Urothelium cell line (cell line): ENCODE measurements at places on chromosomes 12 and 14.

- peak; percentile 86 for DNase-seq
These were observed 16.5 kb upstream of the KRT78 start for GRCh38 chr12:52865090-52865944.

GRCh38 chr14:30177781-30178180, 250.1 kb upstream of the PRKD1 start:
- no peak for DNase-seq

- DNase-seq, result no peak
These were observed 191.0 kb downstream of the ERC1 start for GRCh38 chr12:1182069-1182468.

DNA sequence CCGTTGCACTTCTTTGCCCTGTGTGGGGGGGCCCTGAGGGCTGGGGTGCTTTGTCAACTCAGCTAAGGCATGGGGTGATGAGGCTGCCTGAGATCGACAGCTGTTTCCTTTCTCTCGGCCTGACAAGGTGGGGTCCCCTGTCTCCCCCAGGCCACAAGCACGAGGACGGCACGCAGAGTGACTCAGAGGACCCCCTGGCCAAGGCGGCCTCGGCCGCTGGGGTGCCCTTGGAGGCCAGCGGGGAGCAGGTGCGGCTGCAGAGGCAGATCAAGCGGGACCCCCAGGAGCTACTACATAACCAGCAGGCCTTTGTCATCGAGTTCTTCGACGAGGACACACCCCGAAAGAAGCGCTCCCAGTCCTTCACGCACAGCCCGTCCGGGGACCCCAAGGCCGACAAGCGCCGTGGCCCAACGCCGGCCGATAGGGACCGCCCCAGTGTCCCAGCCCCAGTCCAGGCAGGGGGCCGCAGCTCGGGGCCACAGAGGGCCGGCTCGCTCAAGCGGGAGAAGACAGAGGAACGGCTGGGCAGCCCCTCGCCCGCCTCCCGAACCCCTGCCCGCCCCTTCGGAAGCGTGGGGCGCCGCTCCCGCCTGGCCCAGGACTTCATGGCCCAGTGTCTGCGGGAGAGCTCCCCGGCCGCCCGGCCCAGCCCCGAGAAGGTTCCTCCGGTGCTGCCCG, 18.8 kb downstream of the CEP170B start:
- DNase-seq, result no peak

DNA sequence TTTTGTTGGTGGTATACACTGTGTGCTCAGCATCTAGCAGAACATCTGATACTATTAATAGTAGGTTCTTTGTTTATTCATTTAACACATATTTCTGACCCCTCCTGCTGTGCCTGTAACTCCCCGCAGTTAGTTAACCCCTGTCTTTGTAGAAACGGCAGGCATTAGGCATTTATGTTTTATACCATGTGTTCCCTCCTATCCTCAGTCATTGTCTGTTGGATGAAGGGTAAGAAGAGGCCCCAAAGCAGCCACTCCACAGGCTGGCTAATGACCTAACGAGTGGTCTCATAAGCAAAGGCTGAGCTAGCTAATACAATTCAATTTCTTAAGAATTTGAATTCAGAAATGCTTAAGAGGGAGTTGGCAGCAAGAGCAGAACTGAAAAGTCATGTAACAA, 170.8 kb downstream of the TMX1 start:
- no peak for DNase-seq

DNA sequence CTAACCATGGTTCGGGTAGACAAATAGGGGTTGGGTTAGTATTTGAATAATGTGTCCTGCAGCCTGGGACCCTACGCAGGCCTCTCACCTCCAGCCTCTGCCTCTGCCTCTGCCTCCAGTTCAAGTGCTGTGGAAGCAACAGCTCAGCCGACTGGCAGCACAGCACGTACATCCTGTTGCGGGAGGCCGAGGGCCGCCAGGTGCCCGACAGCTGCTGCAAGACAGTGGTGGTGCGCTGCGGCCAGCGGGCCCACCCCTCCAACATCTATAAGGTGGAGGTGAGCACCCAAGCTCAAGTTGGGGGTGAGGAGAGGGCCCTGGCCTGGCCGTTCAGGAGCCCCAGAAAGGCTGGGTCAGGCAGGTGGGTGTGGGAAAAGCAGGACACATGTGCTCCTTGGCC, 55.9 kb downstream of the TSPAN11 start:
- no peak for DNase-seq

DNA sequence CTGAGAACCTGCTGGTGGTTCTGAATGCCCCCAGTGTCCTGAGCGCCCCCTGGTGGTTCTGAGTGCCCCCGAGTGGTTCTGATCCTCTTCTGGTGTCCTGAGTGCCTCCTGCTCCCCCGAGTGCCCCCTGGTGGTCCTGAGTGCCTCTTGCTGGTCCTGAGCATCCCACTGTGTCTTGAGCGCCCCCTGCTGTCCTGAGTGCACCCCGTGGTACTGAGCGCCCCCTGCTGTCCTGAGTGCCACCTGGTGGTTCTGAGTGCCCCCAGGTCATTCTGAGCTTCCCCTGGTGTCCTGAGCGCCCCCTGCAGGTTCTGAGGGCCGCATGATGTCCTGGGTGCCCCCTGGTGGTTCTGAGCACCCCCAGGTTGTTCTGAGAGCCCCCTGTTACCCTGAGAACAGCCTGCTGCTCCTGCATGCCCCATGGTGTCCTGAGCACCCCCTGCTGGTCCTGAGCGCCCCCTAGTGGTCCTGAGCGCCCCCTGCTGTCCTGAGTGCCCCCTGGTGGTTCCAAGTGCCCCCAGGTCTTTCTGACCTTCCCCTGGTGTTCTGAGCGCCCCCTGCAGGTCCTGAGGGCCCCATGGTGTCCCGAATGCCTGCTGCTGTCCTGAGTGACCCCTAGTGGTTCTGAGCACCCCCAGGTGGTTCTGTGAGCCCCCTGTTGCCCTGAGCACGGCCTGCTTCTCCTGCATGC, 1165.4 kb downstream of the TMEM121 start:
- DNase-seq, result no peak
